Adipose tissue (tissue), 3 donors: ENCODE measurements at places on chromosomes 12 and 14. TPM values are rescaled to one million over a fixed set of nuclear protein-coding genes. Genes with fewer than 3 reads are reported as not detected.

KRT80 gene
- polyA plus RNA-seq = 0.19 TPM

ATP6V1D gene
- polyA plus RNA-seq = 27.5 TPM

CCDC175 gene
- not detected for polyA plus RNA-seq

APOF gene
- not detected for polyA plus RNA-seq

KLHL42 gene
- polyA plus RNA-seq = 9.7 TPM

CCDC177 gene
- polyA plus RNA-seq = not detected

LGR5 gene
- polyA plus RNA-seq = 0.03 TPM
